ENCODE measurements at places on chromosomes 7 and 10. TPM values are rescaled to one million over a fixed set of nuclear protein-coding genes. Genes with fewer than 3 reads are reported as not detected.

WNT8B gene
- not detected for total RNA-seq

- no peak for DNase-seq
Observed at GRCh38 chr7:12647364-12648219, 39.8 kb upstream of the ARL4A start.

NAT16 gene
- not detected for total RNA-seq

- no peak for DNase-seq
Observed at GRCh38 chr10:62154231-62154630, 114.4 kb downstream of the RTKN2 start.

DNA sequence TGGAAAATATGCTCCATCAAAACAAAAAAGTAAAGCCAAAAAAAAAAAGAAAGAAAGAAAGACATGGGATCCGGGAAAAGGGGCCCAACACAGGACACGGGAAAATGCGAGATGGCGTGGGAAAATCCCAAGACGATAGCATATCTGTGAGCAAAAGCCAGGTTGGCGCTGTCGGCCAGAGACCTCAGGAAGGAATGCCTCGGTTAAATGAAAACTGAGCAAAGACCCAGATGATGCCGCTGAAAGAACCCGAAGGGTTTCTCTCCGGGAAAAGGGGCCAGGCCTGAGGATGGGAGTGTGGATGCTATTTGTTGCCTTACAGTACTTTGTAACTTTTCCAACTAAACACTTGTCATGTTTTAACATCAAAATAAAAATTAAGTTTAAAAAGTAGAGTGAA lies 49.5 kb upstream of the PPP2R2D start:
- no peak for DNase-seq

DNA sequence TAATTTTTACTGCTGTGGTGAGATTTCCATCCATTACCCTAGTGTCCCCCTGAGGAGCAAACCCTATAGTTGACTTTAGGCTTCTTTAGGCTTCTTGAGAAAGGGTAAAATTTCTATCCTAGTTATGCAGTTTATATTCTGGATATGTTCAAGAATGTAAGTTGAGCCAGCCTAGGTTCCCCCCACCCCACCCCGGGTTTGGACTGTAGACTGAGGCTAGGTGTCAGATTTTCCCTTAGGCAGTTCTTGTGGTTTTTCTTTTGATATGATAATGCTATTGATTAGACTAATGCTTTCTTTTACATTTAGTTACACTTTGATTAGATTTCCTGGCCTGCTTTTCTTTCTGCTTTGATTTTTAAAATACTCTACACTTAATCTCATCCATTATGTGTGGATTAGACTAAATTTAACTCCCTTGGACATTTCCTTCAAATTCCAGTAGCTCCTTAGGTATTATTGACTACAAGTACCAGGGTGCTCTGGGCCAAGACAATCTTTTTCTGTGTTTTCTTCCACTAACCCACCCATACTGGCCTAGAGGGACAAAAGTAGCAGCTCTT lies 37.7 kb downstream of the NRF1 start:
- no peak for DNase-seq

OR13A1 gene
- total RNA-seq, result not detected

NXPH1 gene
- not detected for total RNA-seq

DNA sequence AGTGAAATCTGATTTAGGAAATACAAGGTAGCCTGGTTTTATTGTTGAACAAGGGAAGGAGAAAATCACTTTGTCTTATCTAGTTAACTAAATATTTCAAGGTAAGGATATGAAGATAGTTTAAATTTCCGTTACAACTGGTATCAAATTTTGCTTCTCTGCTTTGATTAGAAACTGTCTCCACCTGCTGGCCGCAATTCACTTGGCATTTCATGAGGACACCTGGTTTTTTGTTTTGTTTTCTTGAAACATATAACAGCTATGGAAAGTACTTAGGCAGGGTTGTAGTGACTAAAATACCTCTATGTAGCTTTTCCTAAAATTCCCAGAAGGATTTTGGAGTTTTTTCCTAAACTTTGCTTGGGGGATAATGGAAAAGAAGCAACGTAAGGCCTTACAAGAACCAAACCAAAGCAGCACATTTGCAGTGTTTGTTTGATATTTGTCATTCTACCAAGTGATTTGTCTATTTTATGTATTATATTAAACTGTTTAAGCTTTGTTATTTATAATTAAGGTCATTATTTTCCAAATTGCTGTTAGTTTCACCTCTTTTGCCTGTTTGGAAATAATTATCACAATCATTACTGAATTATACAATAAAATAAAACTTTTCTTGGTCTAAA lies 73.6 kb downstream of the AHCYL2 start:
- DNase-seq, result no peak

HOXA4 gene
- 0.74 TPM for total RNA-seq

PDE6C gene
- not detected for total RNA-seq

Data from pulmonary artery endothelial cell (primary cell).